Activated naive CD4-positive, alpha-beta T cell treated with anti-CD3 and anti-CD28 coated beads, Interleukin-2, amount 10 ng/mL, durations not matched to agents 7 days and 5 days (primary cell): ENCODE measurements at places on chromosomes 6 and 20.

- no peak for DNase-seq
Measured at GRCh38 chr6:107932580-107932979, 25.4 kb downstream of the SEC63 start.

GRCh38 chr20:10609276-10609675 is 64.5 kb downstream of the JAG1 start:
- no peak for DNase-seq

- DNase-seq, result no peak
Measured at GRCh38 chr6:126174697-126175096, 165.2 kb upstream of the CENPW start.

DNA sequence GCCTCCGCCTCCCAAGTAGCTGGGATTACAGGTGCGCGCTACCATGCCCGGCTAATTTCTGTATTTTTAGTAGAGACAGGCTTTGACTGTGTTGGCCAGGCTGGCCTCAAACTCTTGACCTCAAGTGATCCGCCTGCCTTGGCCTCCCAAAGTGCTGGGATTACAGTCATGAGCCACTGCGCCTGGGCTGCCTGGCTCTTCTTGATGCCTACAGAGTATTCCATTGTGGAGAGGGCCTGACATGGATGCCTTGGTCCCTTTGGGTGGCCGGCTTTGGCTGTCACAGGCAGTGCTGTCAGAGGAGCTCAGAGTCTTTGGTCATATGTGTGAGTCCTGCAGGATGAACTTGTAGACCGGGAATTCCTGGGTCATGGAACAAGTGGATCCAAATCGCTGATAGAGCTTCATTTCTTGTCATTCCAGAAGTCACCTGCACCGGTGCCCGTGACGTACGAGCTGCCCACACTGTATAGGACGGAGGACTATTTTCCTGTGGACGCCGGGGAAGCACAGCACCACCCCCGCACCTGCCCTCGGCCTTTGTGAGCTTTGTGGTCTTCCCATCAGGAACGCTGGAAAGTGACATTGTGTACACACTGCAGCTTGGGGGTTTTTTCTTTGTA is 55.1 kb downstream of the ADNP start:
- no peak for DNase-seq

DNA sequence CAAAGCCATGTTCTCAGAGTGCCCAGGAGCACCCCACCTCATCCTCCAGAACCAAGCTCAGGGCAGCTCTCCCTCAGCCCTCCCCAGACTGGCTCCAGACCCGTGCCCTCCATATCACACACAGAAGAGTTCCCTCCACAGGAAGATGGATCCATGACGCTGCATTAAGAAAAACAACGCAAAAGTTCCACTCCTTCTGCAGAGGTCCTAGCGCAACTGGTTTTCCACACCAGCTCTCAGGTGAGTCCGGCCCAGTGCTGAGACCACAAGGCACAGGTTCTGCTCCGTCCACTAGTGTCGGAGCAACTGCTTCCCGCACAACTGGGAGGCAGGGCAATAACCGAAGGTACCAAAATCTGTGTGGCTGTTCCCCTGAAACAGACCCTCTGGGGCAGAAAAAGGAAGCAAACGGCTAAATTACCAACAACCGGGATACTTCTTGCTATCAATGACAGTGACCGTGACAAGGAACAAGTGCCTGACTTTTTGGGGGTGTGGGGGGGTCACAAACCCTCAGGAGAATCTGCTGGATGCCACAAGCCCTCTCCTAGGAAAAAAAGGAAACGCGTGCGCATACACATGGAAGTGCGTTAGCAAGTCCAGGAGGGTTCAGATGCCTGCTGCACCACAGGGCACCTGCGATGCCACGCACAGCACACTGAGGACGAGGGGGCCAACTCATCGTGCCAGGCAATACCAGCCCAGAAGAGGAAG is 49.2 kb downstream of the MYH7B start:
- no peak for DNase-seq

DNA sequence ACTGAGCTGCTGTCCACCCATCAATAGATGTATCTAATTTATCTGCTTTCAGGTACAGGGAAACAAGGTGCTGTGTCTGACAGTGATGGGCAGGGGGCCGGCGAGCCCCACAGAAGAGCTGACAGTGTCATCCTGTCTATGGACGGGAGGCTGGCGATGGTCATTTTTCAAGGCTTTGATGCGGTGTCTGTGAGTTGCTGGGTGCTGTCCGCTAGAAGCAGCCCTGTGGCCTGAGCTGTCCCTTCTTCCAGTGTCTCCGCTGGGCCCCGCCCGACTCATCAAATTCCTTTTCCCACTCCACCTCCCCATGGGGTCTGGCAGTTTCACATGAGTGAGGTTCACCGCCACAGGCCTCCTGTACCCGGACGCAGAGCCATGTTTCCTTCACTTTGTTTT is 161.4 kb upstream of the PMEPA1 start:
- no peak for DNase-seq

GRCh38 chr6:43192911-43193310 is 10.9 kb downstream of the CUL9 start:
- peak; percentile 10 for DNase-seq

DNA sequence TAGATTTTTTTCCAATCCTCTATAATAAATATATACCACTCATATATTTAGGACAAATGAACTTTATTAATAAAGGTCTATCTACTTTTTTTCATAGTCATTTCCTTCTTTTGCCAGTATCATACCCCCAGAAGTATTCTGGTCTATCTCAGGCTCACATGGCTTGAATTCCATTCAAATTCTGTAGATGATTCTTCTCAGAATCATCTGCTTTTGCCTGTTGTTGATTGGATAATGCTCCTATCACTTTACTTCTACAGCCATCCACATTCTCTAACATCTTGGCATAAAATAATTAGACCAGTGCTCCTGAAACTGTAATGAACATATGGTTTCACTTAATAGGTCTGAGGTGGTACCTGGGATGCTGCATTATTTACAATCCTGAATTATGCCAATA is 121.2 kb downstream of the GFRAL start:
- DNase-seq, result no peak

DNA sequence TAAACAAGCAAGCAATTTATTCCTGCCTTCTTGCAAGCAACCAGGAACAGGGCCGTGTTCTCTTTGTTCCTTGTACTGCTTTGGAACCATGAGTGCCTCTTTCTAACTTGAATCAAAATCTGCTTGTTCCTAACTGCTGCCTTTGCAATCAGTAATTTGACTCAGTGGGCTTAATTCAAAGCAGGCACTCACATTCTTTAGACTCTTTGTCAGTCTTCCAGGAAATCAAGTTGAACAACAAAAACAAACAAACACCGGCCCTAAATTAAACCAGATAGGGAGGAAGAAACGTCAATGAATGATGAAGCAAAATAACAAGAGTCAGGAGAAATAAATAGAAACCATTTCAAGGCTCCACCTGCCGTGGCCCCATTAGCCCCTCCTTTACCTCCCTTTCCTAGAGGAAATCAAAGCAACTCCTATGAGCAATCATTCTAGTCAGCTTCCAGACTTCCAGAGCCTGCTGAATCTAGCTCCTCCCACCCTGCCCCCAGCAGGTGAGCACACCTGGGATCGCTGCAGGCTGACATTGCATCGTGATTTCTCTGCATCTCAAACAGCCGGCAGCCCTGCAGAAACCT is 582.2 kb upstream of the FLRT3 start:
- DNase-seq, result no peak

GRCh38 chr20:21395051-21395665 is 2.2 kb downstream of the NKX2-4 start:
- DNase-seq, result no peak

GRCh38 chr6:7974938-7975763 is 64.6 kb upstream of the TXNDC5 start:
- no peak for DNase-seq

DNA sequence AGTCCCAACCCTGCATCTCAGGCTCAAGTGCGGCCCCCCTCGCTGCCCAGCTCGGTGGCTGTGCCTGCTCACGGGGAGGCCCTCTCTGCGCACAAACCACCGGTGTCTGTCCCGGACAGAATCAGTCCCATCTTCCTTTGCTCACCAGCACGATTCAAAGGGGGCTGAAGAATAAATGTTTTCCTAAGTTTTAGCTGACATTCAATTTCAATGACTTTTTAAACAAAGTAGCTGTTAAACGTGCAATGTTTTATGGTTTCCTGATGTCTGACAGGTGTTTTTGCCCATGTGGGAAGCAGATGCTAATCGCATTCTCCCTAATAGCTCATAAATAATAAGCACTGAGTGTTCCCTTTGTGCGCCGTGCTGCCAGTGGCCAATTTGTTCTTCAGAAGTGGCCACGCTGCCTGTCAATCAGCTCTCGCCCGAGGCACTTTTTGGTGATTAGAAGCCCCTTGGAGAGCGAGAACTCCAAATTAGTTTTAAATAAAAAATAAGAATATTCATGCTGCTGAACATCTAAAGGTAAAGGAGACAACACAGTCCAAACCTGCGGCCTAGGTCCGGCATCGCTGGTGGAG is 26.3 kb downstream of the BHLHE23 start:
- no peak for DNase-seq

DNA sequence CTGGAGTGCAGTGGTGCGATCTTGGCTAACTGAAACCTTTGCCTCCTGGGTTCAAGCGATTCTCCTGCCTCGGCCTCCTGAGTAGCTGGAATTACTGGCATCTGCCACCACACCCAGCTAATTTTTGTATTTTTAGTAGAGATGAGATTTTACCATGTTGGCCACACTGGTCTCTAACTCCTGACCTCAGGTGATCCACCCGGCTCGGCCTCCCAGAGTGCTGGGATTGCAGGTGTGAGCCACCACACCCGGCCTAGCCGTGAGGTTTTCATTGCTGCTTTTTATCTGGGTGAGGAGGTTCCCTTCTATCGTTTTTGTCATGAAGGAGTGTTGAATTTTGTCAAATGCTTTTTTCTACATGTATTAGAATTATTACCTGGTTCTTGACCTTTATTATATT is 23.9 kb downstream of the SRC start:
- DNase-seq, result no peak

DNA sequence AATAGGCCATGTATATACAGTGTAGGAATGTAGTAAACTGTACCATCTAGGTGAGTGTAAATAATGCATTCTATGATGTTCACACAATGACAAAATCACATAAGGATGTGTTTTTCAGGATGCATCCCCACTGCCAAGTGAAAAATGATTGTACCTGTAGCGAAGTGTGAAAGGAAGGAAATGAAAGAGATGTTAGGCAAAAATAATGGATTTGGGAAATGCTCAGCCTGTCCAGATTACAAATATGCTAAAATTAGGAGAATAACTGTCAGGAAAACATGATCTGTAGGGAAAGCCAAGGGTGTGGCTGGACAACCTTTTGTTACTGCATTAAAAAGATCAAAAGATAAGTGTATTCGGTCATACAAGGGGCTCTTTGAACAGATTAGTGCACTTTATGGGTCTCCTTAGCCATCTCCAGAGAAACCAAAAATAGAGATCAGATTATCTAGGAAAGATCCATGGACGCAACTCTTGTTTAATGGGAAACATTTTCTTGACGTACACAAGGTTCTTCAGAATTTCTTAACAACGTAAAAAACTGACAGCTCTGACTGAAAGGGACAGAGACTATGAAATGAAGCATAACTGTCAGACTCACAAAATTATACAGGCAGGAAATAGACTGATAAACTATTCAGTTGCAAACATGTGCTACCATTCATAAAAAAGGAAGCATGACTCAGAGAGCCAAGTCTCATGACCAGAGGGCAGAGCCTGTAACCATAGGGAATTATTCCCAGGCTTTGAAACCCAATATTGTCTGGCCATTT is 253.6 kb upstream of the RAB32 start:
- DNase-seq, result no peak

GRCh38 chr6:113347436-113347835 is 509.7 kb upstream of the MARCKS start:
- DNase-seq, result no peak

GRCh38 chr6:168164462-168165061 is 85.5 kb upstream of the FRMD1 start:
- DNase-seq, result no peak

DNA sequence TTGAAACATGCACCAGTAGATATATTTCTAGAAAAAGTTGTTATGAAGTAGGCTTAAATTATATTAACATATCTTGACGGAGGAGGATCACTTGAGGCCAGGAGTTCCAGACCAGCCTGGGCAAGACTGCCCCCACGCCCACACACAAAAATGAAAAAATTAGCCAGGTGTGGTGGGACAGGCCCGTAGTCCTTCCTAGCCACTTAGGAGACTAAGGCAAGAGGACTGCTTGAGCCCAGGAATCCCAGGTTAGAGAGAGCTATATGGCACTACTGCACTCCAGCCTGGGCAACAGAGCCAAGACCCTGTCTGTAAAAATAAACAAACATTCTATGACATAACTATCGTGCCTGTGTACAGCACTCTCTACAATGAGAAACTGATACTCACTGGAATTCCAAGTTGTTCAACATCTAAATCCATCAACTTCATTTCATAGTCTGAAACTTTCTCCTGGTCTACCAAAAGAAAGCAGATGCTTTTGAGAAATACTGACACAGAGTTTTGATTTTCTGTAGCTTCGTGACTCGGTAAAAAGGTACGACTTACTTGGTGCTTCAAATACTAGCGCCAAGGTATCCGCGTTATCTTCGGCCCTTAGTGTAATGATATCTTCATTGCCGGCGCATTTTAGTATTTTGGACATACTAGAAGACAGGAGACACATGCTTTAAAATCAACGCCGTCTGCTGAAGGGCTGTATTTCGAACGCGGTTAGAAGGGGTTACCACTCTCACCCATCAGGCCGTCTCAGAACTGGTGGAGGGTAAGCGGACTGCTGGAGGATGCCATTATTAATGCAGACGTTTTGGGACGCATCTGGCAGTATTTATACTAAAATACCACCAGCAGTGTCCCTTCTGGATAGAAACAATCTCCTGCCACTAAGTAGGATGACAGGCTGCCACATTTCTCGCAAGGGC is 1.3 kb downstream of the PCNA start:
- DNase-seq, result no peak

DNA sequence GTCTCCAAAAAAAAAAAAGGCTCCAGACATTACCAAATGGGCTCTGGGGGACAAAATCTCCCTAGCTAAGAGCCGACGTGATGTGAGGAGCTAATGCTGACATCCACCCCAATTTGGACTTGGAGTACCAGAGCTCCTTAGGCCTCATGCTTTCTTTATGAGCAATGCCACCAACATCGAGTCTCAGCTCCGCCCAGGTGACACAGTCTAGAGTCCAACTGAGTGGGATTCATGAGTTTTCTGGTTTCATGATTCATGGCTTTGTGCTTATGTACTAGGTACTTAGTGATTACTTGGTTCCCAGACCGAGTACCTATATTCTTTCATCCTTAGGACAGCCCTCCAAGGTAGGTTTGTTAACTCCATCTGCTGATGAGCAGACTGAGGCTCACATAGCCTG is 4.4 kb downstream of the ANKRD60 start:
- DNase-seq, result peak; percentile 6

DNA sequence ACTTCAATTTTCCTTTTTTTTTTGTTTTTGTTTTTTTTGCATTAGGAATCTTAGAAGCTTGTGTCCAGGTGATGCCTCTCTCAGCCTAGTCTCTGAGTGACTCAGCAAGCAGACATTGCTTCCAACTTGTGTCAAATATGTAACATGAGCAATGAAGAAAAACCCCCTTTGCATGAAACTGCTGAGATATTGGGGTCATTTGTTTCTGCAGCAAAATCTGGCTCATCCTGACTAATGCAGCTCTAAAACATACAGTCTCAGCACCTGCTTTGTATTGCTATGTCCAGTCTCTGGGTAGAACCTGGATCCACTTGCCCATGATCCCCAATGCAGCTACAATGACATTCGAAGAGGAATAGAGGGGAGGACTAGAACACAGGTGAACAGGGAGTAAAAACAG is 55.7 kb upstream of the LRFN2 start:
- no peak for DNase-seq
